Stomach (tissue), 19 donors: ENCODE measurements at places on chromosomes 6 and 20. TPM values are rescaled to one million over a fixed set of nuclear protein-coding genes. Genes with fewer than 3 reads are reported as not detected.

- H3K27me3 ChIP-seq = no peaks in the 10 kb centered on the region
- no peak overlapping the region for H3K4me3 ChIP-seq
- H3K4me1 ChIP-seq = peaks cover 22% of the 10 kb centered on the region
Measured at GRCh38 chr20:57628047-57628961, 8.1 kb upstream of the ZBP1 start.

KCNB1 gene
- 21.0 TPM for total RNA-seq

- no peak overlapping the region for H3K4me3 ChIP-seq
- H3K27me3 ChIP-seq = no peaks in the 10 kb centered on the region
- peak; percentile 57 for DNase-seq
- peak overlapping the region; percentile 76 for H3K27ac ChIP-seq
- H3K36me3 ChIP-seq = peaks cover 29% of the 10 kb centered on the region
- H3K4me1 ChIP-seq = peaks cover 67% of the 10 kb centered on the region
Measured at GRCh38 chr20:37315452-37316110, 26.1 kb downstream of the MANBAL start.

DNA sequence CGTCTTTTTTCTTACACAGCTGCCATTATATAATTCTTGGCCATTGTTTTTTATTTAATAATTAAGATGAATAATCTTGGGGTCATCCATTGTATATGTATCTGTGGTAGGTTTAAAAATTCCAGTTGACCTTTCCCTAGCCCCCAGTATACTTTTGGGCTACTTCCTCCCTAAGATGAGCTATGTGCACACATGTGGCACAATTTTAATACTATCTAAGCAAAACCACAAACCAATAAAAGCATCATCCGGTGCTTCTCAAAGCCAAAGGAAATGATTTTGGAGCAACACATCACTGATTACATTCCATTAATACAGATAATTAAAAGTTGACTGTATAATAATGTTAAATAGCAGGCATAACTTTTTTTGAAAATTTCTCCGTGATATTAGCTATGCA is 161.2 kb downstream of the ATXN1 start:
- H3K4me3 ChIP-seq = no peak overlapping the region
- no peaks in the 10 kb centered on the region for H3K4me1 ChIP-seq
- H3K27ac ChIP-seq = no peak overlapping the region
- H3K27me3 ChIP-seq = no peaks in the 10 kb centered on the region
- no peak for DNase-seq

OLIG3 gene
- total RNA-seq = not detected

RSPO4 gene
- not detected for total RNA-seq

GRCh38 chr6:36724514-36725390 is 27.1 kb downstream of the RAB44 start:
- H3K27me3 ChIP-seq = no peaks in the 10 kb centered on the region
- no peak overlapping the region for H3K27ac ChIP-seq
- H3K4me1 ChIP-seq = peaks cover 8% of the 10 kb centered on the region

DNA sequence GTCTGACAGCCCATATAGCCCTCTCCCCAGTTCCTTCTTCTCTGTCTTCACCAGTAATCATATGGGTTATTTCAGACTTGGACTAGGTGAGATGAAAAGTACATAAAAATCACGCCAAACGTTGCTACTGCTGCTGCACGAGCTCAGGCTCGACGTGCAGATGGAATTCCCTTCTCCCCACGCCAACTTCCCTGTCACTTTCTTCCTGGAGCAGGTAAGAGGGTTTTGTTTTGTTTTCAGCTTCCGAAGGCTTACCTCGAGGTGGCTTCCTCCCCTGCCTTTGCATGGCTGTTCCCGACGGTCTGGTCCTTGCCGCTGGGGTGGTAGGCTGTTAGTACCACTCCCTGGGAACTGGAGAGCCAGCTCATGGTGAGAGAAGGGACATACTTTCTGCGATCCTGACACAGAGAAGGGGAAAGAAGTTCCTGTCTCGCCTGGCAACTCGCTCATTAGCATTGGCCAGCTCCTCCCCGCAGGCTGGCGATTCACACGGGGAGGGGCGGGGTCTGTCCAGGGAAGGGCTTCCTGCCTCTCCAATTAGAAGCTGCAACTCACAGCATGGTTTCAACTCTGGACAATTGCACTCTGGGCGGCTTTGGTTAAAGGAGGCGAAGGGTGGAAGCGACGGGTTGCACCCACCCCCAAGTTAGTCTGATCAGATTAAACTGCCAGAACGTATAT is at the start of gene ARHGAP18:
ARHGAP18 (minus strand) TSS at position 409 of the 681 bp plus-strand sequence; CDS start at position 368, 41 bp downstream.
- no peaks in the 10 kb centered on the region for H3K36me3 ChIP-seq
- H3K4me3 ChIP-seq = peak within 1 kb of the TSS; percentile 65
- H3K4me1 ChIP-seq = peaks cover 52% of the 10 kb centered on the region
- H3K27me3 ChIP-seq = no peaks in the 10 kb centered on the region
- DNase-seq = peak; percentile 96

GRCh38 chr20:54625497-54625896 is 150.1 kb downstream of the DOK5 start:
- peak; percentile 61 for DNase-seq
- no peak overlapping the region for H3K4me3 ChIP-seq
- H3K27ac ChIP-seq = no peak overlapping the region
- H3K4me1 ChIP-seq = peaks cover 7% of the 10 kb centered on the region
- no peaks in the 10 kb centered on the region for H3K27me3 ChIP-seq

DNA sequence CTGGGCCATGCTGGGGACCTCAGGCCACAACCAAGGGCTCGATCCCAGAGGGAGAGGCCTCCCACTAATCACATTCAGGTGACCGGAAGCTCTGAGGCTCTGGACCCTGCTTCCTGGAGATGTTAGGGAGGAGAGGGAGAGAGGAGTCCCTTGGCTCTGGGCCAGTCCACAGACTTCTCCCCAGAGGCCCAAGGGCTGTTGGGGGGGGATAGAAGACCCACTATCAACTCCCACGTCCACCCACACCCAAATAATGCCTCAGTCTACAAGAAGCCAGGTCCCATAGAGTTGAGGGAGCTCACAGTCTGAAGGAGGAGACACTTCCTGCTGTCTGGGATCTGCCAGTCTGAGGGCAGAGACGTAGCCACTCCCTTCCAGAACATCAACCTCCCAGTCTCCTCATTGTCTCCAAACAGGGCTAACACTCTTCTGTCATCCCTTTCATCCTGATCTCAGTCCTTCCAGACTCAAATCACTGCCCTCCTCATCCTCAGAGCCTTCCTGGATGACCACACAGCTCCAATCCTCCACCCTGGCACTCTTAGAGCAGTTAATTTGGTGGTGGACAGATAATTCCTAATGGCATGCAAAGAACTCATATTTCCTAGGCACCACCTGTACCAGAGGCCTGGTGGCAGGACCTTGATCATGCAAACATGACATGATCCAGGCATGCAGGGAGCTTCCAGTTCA is 69.9 kb downstream of the MRPL14 start:
- H3K4me1 ChIP-seq = peaks cover 30% of the 10 kb centered on the region
- no peaks in the 10 kb centered on the region for H3K36me3 ChIP-seq
- H3K27me3 ChIP-seq = no peaks in the 10 kb centered on the region

GRCh38 chr20:36145877-36146707 is 8.4 kb upstream of the EPB41L1 start:
- DNase-seq = peak; percentile 58
- H3K4me1 ChIP-seq = peaks cover 48% of the 10 kb centered on the region
- no peaks in the 10 kb centered on the region for H3K36me3 ChIP-seq
- no peak overlapping the region for H3K4me3 ChIP-seq

DNA sequence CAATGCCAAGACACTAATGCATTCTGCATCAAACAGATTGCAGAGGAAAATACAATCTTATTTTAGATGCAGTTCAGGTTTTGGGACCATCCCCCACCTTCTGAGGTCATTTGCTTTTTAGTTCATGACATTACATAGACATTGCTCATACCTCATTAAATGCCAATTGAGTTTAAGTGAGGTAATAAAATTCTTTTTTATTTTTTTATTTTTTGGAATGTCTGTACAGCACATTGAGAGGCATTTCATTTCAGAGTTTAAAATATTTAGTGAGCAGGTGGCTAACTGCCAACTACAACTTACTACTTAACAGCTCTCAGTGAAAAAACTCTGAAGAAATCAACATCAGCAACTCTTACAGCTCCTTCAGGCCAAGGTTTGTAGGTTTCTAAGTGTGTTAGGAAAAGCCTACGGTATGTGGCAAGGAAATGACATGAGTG is 482.2 kb upstream of the RNF217 start:
- no peaks in the 10 kb centered on the region for H3K36me3 ChIP-seq
- no peak overlapping the region for H3K27ac ChIP-seq
- DNase-seq = no peak
- H3K4me1 ChIP-seq = no peaks in the 10 kb centered on the region
- no peak overlapping the region for H3K4me3 ChIP-seq

DNA sequence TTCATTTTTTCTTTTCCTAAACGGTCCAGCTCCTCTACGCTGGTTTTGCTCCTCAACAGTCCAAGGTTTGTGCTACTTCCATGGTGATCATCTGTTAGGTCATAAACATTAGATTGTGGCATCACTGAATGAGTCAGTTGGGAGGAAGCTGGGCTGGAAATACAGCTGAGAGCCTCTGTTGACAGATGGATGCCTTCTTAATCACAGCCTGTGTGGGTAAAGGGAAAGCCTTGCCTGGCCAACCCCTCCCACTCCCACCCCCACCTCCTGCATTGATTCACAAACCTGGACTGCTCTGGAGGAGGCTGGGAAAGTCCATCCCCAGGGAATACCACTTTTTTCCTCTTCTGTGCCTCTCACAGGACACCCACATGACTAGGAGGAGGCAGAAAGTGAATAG is 180.6 kb upstream of the CCN2 start:
- H3K4me1 ChIP-seq = peaks cover 40% of the 10 kb centered on the region
- no peaks in the 10 kb centered on the region for H3K36me3 ChIP-seq
- H3K27me3 ChIP-seq = no peaks in the 10 kb centered on the region
- H3K4me3 ChIP-seq = no peak overlapping the region
